ENCODE measurements at places on chromosomes 13 and 19.

- DNase-seq = no peak
Observed at GRCh38 chr13:59746291-59746962, 417.3 kb downstream of the DIAPH3 start.

- peak; percentile 68 for DNase-seq
Observed at GRCh38 chr19:13093407-13094105, 9.1 kb downstream of the LYL1 start.

DNA sequence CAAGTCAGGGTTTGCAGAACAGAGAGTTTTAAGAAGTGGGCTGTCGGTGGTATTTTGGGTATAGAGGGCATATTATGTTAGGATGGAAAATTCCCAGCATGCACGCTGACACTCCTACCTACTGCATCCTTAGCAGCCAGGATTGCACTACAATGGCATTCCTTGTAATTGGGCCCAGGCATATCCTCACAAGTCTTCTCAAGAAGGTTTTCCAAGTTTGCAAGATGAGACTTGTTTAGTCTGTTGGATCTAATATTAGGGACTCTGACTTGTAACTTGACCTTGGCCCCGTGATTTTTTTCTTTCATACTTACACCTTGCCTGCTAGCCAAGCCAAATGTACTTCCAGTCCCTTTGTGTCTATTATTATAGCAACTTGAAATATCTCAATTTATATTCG lies 335.7 kb upstream of the HTR2A start:
- no peak for DNase-seq

- DNase-seq = no peak
Observed at GRCh38 chr13:72341904-72342303, 385.5 kb downstream of the MZT1 start.

DNA sequence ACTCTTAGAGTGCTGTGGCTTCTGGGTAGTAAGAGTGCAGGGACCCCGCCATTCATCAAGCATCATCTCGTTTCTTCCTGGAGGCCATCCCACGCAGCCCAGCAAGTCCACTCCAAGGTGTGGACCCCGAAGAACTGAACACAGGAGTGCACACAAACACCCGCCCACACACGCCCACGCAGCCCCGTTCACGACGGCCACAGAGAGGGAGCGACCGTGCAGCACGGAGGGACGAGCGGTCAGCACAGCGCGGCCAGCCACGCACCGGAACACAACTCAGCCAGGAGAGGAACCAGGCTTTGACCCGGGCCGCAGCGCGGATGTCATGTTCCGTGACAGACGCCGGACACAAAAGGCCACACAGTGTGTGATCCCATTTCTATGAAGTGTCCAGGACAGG lies 18.2 kb upstream of the RANBP3 start:
- no peak for DNase-seq

DNA sequence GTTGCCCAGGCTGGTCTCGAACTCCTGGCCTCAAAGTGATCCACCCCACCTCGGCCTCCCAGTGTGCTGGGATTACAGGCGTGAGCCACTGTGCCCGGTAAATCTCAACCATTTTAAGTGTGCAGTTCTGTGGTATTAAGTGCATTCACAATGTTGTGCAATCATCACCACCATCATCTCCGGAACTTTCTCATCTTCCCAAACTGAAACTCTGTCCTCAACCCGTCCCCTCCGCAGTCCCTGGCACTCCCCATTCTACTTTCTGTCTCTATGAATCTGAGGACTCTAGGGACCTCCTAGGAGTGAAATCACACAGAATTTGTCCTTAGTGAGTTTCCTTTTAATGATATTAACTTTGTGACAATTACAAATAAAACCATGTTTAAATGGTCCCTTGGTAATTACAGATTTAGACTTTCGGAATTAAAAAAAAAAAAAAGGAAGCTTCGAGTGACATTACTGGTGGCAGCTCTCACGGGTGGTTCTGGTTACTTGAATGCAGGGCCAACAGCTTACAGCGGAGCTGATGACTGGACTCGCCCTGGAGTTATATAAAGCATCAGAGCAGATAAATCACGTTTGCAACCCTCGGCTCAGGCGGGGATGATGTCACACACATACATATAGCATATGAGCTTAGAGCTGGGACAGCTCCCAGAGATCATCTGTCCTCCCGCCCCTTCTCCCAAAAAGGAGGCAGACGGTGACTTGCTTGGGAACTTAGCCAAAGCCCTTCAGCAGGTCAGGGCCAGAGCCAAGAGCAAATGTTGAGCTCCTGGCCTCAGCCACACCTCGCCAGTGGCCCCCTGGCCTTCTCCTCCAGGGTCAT lies 89.8 kb downstream of the ZNF557 start:
- no peak for DNase-seq

DNA sequence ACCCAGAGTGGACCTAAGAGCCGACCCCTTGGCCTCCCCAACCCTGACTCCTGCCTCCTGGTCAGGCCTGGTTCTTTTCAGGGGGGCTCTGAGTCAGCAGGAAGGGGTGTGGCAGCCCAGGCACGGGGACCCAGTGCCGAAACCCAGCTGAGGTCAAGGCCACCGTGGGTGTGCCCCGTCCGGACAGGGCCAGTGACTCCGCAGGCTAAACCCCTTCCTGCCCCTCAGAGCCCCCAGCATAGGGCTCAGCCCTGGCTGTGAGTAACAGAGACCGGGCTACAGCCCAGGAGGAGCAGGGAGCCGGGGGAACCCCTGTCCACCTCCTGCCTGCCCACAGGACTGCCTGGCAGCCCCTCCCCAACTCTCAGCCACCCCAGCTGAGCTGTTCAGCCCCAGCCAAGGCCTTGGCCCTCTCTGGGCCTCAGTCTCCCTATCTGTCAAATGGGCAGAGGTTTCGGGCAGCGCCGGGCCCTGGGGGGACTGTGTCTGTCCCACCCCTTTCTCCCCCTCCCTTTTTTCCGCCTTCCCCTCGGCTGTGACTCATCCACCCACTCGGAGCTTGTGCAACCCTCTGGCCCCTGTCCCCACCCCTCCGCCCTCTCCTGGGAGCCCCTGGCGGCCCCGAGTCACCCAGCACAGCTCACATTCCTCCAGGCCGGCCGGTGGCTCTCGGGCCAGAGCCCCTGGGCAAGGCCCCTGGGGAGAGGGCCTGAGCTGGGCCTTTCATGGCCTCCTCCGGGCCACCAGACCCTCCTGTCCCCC lies 8.6 kb downstream of the ZBTB7A start:
- DNase-seq = peak; percentile 51

- DNase-seq = no peak
Observed at GRCh38 chr13:44920013-44920412, 69.3 kb downstream of the NUFIP1 start.

GRCh38 chr19:2722541-2723344 lies 1.6 kb upstream of the DIRAS1 start:
- DNase-seq = no peak

- no peak for DNase-seq
Observed at GRCh38 chr13:96900986-96901385, 93.3 kb downstream of the OXGR1 start.

DNA sequence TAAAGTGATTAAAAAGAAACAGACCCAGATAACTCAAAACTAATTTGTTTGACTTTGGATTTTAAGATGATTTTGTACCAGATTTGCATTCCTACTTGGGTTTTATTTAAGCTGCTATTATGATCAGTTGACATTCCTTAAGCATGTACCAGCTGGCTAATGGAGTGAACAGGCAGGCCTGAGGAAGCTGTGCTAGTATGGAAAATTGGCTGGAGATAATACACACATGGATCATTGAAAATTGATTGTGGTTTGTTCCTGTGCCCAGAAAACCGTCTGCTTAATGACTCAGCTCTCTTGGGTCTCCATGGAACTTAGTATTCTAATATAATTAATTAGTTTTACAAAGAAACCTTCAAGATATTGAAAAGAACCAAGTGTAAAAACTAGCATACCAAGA lies 22.6 kb downstream of the POLR1D start:
- no peak for DNase-seq

DNA sequence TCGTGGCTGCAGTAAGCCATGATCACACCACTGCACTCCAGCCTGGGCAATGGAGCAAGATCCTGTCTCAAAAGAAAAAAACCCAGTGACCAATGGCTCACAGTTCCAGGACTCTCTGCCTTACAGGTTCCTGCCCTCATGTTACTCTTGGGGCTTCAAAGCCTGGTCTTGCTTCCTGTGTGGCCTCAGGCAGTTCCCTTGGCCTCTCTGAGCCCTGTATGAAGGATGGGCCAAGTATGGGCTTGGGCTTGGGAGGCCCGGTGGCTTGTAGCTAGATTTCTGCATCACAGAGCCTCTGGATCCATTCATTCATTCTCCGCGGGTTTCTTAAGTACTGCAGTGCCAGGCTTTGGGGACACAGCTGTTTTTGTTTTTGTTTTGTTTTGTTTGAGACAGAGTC lies 780 bp upstream of the TSPAN16 start:
- no peak for DNase-seq

DNA sequence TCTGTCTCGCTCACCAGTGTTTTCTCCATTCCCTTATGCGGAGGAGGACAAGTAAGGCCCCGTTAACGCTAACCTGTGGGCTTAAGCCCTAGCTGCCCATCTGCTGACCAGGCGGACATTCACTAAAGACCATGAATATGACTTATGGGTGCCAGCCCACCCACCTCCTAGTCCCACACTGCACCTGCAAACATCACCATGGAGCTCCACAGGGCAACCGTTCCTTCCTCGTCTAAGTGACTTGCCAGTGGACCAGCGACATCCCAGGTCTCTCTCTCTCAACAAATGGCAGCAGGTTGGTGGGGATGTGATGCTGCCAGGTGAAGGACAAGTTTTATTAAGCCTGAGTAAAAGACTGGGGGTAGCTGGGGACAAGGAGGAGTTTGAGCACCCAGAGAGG lies 55.2 kb downstream of the CCDC70 start:
- DNase-seq = no peak

Data from activated T-cell treated with anti-CD3 and anti-CD28 coated beads for 24 hours (primary cell).